ENCODE measurements at places on chromosomes 16 and 17.

GRCh38 chr17:146546-146945 is 9.2 kb downstream of the SCGB1C2 start:
- DNase-seq: no peak

- DNase-seq: no peak
Observed at GRCh38 chr16:27636453-27637240, 86.7 kb downstream of the KATNIP start.

- no peak for DNase-seq
Observed at GRCh38 chr17:79939094-79939435, 96.6 kb downstream of the TBC1D16 start.

DNA sequence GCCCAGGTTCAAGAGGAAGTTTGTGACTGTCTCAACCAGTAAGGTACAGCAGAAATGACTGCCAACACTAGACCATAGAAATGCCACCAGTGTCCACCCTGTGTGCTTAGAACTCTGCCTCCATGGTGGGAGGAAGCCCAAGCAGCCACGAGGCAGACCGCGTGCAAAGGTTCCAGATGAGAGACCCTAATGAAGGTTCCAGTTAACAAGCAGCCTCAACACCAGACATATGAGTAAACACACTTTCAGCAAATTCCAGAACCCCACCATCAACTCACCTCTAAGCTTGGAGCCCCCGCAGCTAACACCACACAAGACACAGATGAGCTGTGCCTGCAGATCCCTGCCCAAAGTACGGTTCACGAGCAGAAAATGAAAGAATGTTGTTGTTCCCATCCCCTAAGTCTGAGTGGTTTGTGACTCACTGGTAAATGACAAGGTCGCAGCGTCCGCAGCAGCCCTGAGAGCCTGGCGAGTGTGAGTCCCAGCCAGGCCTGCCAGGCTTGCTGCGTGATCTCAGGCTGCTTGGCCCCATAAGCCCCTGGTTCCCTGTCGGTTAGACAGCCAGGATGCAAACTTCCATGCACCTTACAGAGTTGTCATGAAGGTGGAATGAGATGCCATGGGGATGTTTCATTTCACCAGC is 193.7 kb downstream of the C16orf95 start:
- no peak for DNase-seq

GRCh38 chr16:67543036-67543435 is 14.4 kb downstream of the RIPOR1 start:
- no peak for DNase-seq

- no peak for DNase-seq
Observed at GRCh38 chr16:71572497-71573116, 4.3 kb downstream of the TAT start.

DNA sequence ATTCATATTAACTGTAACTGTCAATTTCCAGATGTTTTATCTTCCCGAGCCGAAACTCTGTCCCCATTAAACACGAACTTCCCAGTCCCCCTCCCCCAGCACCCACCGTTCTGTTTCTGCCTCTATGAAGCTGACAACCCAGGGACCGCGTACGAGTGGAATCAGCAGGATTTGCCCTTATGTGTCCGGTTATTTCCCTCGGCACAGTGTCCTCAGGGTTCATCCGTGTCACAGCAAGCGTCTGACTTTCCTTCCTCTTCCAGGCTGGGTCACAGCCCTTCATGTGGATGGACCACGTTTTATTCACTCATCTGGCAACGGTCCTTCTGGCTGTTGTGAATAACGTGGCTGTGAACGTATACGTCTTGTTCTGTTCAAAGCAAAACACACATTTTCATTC is 31.3 kb downstream of the METRNL start:
- DNase-seq: no peak

DNA sequence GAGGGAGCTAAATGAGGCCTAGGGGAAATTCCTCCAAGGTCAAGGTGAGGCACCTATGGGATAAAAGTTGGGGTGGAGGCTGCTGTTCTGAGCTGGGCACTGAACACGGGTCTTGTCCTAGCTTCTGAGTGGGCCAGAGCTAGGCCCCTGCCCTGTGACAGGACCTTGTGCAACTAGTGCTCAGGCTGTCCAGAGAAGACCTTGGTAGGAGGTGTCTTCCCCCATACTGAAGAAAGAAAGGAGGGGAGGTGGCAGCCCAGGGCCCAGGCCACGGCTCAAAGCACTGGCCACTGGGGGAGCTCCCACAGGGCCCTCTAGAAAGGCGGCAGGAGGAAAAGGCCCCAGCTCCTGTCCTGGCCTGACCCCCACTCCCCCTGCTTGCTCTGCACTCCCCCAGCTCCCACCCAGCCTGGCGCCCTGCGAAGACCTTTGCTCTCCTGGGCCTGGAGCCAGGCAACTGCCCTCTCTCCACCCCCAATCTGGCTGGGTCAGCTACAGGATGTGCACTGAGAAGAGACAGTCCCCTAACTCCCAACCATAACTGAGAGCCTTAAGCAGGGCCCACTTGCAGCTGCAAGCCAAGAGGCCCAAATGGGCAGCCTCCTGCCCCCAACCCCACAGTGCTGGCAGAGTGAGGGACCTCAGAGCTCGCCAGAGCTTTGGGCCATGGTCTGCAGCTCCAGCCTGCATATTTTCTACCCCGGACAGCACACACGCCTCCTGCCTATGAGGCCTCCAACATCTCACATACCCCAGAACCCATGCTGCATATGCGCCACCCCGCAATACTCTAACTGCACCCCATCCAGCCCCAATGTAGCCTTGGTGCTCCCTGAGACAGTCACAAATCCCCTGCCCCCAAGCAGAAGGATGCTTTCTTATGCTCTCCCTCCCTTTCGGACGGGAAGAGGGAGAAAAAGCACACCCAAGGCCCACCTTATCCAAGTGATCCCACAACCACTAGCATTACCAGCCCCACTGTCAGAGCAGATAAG is 15.3 kb downstream of the HSD11B2 start:
- DNase-seq: no peak

DNA sequence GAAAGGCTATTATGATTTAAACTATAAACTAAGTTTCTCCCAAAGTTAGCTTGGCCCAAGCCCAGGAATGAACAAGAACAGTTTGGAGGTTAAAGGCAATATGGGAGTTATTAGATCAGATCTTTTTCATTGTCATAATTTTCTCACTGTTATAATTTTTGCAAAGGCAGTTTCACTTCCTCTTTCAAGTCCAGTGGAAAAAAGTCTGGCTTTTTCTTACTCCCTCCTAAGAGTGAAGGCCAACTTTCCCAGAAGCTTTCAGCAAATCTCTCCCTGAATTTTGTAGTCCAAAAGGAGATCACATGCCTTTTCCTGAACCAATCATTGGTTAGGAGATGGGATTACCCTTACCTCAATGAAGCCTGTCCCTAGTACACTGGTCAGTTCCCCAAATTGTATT is 9.1 kb upstream of the BLMH start:
- DNase-seq: no peak

- DNase-seq: no peak
Observed at GRCh38 chr17:74566132-74566753, 1.1 kb downstream of the CD300H start.

DNA sequence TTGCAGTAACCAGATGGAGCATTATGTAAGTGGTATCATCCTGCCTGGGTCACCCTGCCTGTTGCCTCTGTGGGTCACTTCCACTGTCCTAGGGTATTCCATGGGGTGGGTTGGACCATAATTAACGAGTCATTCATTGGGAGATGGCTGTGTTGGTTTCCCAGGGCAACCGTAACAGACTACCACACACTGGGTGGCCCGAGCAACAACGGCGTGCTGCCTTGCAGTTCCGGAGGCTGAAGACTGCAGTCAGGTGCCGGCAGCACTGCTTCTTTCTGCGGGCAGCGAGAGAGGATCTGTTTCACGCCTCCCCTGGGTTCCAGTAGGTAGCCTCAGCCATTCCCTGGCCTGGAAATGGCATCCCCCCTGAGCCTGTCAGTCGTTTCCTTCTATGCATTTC is 28.9 kb upstream of the CMIP start:
- no peak for DNase-seq
